Prostate gland (tissue), 2 donors: ENCODE measurements at places on chromosomes 2 and 18.

DNA sequence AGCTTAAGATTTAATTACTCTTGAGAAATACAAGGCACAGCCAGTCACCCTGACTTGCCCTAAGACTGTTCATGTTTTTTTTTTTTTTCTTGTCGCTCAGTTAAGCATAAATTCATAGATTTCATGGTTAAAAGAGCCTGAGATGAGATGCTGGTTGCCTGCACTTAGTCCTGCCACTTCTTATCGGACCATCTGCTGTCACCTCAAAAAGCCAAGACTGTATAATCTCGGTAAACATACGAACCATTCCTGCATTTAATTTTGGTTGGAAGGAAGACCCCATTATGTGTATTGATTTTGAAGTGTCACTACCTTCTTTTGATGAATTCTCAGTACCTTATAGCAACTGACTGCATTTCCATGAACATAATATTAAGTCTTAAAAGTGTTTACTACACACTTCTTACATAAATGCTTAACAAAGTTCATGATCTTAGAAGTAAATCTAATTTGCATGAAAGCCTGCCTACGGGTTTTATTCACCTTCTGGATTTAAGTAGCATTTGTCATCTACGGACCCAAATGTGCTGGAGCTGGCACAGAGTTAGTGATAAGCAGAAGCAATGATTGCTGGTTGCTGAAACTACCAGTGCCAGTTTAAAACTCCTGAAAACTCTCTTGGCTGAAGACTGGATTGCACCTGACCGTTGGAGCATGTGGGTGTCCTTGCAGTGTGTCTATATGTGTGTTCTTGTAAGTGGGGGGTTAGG, 843.4 kb downstream of the TMEM182 start:
- no peak for DNase-seq

DNA sequence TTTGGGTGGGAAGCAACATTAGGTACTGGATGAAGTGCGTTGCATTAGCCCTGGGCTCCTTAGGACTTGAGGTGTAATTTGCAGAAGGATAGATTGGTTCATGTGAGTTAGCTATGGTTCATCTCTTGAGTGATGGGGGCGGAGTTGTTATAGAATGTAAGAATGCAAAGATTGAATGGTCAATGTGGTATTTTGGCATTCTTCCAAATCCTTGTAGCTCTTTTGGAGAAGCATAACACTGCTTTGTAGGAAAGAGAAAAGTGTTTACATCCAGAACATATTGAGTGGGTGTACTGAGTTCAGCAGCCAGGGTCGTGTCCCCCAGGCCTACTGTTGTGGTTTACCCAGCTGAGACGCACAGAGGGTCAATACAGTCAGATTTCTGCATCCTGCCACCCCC, 173.5 kb downstream of the FMNL2 start:
- DNase-seq, result no peak

DNA sequence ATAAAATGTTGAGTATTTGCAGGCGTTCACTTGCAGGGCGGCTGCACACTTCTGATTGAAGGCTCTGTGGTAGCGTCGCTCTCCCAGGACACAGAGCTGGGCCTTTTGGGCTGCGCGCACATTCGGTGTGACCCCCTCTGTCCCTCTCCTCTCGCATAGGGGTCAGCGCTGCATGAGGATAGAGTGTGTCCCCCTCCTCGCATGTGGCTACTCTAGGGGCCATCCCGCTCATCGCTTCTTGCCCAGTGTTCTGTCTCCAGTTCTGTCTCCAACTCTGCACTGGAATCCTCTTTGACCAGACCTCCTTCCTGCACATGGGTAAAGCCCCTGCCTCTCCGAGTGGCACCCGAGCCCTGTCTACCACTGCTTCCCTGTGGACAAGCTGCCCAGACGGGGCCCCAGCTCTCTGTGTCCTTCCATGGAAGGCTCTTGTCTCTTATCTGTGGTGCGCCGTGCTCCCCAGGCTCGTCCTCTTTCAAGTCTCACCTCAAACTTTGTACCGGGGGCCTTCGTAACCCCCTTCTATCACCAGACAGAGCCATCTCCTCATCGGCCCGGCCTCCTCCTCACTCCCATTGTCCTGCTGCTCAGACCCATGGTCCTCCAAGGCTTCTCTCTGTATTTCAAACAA, 278.0 kb upstream of the HDAC4 start:
- no peak for DNase-seq

DNA sequence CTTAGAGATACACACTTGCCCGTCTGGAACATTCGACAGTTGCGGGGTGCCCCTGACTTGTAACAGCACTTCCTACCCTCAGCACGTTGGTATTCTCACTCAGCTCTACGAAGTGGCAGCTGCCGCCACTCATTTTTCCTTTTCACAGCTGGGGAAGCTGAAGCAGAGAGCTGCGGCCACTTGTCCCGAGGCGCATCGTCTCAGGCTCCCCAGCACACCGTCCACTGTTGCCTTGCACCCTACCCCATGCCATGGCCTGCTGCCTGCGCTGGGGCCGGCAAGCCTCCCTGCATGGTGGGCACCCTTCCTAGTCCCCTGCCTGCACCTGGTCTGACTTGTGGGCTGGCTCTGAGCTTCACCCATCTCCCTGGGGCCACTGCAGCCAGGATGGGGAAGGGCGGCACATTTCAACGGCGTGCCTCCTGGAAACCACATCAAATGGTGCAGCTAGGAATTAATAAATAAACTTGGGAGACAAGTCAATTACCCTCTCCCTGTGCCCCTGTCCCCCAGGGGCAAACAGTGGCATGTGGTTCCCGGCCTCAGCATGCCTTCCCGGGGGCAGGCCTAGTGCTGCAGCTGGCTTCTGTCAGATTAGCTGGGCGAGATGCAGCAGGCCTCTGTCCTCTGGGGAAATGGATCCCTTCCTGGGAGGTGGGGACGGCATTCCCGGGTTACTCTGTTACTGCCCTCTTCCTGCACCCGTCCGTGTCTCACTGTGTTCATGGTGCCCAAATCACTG, 64.7 kb upstream of the HAAO start:
- peak; percentile 67 for DNase-seq

DNA sequence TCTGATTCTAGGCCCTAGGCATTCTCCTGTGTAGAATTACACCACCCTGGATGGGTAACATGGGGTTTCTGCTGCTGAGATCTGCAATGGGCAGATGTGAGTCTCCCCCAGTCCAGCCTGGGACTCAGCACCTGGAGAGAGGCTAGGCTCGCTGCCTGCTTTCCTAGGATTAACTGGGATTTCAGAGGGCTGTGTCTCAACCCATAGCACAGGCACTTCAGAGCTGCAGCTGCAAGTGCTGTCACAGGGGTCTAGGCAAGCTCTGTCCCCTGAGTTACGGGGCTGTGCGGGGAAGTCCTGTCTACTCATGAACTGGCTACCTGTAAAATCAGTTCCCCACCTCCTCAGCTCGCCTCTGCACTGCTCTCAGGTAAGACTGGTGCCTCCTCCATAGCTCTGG, 51.5 kb downstream of the CABLES1 start:
- no peak for DNase-seq

GRCh38 chr2:74715880-74716279, 61.8 kb downstream of the SEMA4F start:
- DNase-seq, result no peak

- no peak for DNase-seq
These were observed 37.0 kb downstream of the KLHL14 start for GRCh38 chr18:32735781-32736180.
